Tongue (tissue), 3 donors: ENCODE measurements at places on chromosomes 12 and 14. TPM values are rescaled to one million over a fixed set of nuclear protein-coding genes. Genes with fewer than 3 reads are reported as not detected.

Gene DEPDC4
- total RNA-seq = 0.82 TPM

Gene KRT75
- 0.21 TPM for total RNA-seq

Gene SP7
- total RNA-seq = not detected

Gene ARHGAP9
- 2.5 TPM for total RNA-seq

Gene KRT1
- not detected for total RNA-seq

Gene OR4Q2
- not detected for total RNA-seq

Gene WNT1
- total RNA-seq = not detected

Gene CFAP251
- total RNA-seq = 4.5 TPM

Gene ACOT4
- total RNA-seq = not detected

Gene KITLG
- total RNA-seq = 41.1 TPM

Gene COA8
- total RNA-seq = 33.8 TPM

Gene SIX4
- total RNA-seq = 30.6 TPM

Gene SMOC1
- 4.0 TPM for total RNA-seq

Gene FBLN5
- 65.3 TPM for total RNA-seq

Gene ST8SIA1
- 10.2 TPM for total RNA-seq

Gene PHETA1
- total RNA-seq = 4.5 TPM

DNA sequence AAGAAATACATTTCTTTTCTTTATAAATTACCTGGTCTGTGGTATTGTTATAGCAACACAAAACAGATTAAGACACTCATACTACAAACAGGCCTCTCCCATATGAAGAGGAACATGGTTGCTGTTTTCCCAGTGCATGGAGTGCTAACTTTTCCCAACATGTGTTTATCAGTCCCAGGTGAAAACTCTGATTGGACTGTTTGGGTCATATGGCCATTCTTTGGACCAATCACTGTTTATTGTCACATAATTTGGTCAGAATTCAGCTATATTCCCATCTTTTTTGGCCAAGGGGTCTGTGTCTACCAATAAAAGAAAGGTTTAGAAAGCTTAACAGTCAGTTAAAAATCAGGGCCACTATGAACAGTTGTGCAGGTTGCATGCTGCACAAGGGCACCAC is 35.4 kb upstream of the CCDC60 start:
- DNase-seq = no peak

DNA sequence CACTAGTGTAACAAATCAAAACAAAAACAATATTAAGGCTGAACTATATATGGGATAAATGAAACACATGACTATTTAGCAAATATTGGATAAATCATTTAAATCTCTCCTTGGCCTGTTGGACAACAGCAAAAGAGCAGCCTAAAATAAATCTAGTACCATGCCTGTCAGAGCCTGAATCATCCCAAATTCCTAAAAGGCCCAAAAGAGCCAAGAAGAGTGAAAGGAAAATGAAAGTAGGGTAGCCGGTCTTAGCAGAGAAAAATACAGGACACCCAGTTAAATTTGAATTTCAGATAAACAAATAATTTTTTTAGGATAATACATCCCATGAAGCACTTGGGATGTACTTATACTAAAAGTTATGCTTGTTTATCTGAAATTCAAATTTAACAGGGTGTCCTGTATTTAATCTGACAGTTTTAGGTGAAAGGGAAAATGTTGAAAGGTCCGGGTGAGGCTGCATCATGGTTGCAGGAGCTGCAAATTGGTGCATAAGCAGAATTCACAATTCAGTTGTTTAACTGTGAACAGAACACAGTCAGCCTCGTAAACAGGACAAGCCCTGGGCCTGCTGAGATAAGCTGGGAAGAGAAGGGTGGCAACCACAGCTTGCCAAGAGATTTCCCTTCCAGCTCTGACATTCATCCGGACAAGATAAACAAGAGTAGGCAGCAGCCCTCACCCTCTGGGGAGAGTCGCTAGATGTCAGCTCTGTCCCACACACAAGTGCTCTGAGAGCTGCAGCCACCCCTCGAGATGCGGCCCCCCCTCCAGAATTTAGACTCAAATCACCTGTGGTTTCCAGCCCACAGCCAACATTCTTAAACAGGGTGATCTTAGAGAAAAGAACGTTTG is 30.3 kb downstream of the DMAC2L start:
- peak; percentile 76 for DNase-seq

- no peak for DNase-seq
Observed at GRCh38 chr12:52761802-52762201, 15.3 kb downstream of the KRT76 start.

DNA sequence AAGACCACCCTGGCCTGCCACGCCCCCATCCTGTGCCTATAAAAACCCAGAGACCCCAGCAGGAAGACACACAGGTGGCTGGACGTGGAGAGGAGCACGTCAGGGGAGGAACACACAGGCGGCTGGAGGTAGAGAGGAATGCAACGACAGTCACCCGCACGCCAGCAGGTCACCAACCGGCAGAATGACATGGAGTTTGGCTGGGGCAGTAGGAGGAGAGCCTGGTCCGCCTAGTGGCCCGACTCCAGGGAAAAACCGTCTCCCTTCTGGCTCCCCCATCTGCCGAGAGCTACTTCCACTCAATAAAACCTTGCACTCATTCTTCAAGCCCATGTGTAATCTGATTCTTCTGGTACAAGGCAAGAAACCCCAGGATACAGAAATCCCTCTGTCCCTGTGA is 62.7 kb upstream of the KCNH3 start:
- DNase-seq = no peak

DNA sequence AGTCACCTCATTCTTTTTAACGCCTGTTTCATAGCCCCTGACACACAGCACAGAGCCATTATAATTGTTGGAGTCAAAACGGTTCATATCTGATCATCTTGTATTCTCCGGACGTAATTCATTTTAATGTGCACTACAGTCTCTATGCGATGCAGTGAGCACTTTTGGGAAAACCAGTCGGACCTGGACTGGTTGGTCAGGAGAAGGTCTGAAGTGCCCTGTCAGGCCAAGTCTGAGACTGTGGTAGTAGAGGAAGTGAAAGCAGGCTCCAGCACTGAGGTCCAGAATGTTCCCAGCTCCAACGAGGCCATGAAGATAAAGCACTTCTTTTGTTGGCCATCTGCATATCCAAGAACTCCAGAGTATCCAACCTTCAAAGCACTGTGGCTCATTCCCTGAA is 117.1 kb upstream of the NCOR2 start:
- no peak for DNase-seq

DNA sequence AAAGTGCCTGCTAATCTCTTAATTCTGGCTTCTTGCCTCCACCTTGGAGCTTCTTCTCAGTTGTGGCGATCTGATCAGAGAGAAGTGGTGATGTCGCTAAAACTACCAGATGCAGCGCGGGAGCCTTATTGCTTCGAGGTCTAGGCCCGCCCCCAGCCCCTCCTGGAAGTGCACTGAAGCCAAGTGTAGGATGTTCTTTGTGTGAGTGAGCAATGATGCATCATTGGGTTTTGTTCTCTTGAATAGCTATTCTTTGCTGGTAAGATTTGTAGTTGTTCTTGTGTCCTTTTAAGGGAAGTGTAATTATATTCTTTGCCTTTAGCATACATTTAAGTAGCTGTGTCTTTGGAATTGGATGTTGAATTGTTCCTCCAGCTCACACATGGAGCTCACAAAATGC is 35.8 kb downstream of the MTHFD1 start:
- DNase-seq = no peak

GRCh38 chr14:102507081-102507856 is 2.3 kb downstream of the ANKRD9 start:
- peak; percentile 59 for DNase-seq

GRCh38 chr14:68228656-68229055 is 409.1 kb downstream of the RAD51B start:
- DNase-seq = no peak

GRCh38 chr12:66092559-66093269 is 37.8 kb downstream of the LLPH start:
- DNase-seq = no peak

- no peak for DNase-seq
Observed at GRCh38 chr14:67371247-67372148, 11.4 kb downstream of the EIF2S1 start.

DNA sequence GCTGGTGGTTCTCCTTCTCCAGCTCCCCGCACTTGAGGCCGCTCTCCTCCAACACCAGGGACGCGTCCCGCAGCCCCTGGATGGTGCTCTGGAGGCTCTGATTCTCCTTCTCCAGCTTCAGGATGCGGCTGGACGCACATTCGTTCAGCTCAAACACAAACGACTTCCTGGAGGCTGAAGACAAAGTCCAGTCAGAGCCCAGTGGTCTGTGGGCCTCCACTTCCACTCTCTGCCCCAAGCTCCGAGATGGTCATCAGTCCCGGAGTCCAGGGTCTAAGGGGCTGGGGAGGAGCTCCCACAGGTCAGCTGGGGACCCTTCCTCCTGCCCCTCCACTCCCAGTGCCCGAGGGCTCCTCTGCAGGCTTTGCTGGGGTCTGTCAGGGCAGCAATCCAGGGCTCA is 76.6 kb upstream of the GPR68 start:
- DNase-seq = no peak

GRCh38 chr14:91453744-91454143 is 36.1 kb upstream of the CCDC88C start:
- no peak for DNase-seq

DNA sequence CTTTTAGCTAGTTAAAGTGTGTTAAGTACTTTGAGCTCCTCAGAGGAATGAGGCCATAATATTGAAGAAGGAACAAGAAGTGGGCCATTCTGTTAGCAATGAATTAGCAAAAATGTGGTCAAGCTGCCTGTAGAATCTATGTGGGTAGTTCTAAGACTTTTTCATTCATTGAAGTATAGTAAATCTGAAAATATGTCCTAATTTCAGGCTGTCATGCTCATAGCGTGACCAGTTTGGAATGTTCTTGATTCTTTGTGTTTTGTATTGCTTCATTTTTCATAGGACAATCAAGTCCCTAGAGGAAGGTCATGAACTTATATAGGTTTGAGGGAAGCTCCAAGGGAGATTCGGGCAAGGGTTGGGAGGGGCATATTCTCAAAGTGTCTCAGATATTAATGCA is 11.4 kb downstream of the ATP23 start:
- DNase-seq = no peak

- DNase-seq = no peak
Observed at GRCh38 chr12:92129609-92130008, 16.0 kb downstream of the BTG1 start.

DNA sequence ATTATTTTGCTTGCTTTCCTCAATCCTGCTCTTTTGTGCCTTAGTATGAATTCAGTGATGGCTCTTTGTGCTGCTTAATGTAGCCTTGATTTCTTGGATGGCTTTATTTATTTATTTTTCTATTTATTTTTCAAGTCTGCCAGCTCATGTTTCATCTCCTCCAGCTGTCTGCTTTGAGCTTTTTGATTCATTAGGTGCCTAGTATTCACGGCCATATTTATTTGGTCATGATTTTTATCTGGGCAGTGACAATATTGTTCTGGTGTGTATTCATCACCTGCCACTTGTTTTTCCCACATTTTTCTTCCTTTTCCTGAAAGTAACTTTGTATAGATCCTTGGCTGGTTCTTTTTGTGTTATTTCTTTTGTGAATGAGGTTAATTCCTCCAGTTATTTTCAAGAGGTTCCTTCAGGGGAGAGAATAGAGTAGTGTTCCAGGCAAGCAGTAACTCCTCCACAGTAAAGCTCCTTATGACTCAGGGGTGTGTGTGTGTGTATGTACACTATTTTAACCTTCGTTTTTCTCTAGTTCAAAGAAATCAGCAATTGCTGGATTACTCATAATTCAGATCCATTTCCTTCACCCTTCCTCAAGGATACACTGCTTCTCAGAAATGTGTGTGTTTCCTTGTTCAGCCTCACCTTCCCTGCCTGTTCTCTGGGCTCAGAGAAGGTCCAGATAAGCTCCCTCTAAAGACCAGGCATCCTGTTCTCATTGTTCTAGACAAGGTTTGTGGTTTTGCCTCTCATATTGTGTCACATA is 51.6 kb upstream of the PMCH start:
- no peak for DNase-seq

DNA sequence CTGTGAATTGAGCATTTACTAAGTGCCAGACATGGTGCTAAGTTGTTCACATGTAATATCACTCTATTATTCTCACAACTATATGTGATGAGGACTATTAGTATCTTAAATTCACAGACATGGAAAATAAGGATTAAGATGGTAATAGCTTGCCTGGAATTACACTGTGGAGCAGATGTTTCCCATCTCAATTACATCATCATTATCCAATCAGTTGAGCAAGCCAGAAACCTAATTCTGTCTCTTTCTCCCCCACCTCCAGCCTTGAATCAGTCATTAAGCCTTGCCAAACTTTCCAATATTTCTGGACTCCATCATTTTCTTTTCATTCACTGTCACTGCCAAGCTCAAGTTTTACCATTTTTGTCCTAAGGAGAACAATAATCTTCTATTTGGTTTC is 287.8 kb upstream of the KITLG start:
- peak; percentile 6 for DNase-seq

DNA sequence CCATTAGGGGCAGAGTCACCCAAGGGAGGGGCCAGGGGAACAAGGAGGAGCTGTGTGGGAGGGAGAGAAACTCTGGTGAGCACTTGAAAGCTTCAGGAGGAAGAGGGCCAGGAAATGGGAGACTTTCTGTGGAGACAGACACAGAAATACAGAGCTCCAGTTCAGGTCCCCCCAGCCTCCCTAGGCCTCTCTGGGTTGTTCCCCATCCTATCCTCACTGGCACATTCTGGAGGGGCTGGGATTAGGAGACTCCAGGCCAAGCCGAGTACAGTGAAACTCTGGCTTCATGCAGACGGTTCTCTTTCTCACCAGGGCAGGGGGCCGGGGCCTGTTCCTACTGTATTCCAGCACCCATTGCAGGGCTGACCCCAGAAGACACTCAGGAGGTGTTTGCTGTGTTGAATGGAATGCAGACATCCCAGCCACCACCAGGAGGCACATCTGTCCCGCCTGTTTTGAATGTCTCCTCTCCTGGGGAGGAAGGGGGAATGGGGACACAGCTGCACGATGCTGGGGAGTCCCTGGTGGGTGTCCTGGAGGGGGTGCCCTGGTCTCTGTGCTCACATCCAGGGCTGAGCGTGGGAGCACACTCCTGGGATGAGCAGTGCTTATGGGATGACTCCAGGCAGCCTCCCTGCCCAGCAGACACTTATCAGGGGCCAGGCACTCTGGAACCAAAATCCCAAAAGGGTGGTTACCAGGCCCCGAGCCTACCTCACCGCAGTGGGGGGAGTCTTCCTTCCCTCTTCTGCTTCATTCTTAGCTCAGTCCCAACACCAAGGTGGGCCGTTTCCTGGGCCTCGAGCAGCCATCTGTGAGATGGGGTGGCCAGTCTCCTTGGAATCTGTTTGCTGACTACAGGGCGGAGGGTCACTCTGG is 5.5 kb upstream of the KRT84 start:
- peak; percentile 37 for DNase-seq

DNA sequence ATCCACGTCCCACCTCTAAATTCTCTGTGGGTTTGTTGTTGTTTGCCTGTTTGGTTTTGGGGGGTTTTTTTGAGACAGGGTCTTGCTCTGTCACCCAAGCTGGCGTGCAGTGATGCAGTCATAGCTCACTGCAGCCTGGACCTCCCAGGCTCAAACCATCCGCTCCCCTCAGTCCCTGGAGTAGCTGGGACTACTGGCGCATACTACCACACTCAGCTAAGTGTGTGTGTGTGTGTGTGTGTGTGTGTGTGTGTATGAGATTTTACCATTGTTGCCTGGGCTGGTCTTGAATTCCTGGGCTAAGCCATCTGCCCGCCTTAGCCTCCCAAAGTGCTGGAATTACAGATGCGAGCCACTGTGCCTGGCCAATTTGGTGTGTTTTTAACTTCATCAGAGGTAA is 236.2 kb downstream of the SLC41A2 start:
- DNase-seq = no peak

- DNase-seq = no peak
Observed at GRCh38 chr12:91901381-91902074, 244.1 kb downstream of the BTG1 start.
